NCI-H446 treated with DMSO at 0.1 percent for 48 hours (cell line): ENCODE measurements at places on chromosomes 2 and 18.
A peak's percentile ranks its signal among the peaks of the same experiment; 100 is the strongest.

DNA sequence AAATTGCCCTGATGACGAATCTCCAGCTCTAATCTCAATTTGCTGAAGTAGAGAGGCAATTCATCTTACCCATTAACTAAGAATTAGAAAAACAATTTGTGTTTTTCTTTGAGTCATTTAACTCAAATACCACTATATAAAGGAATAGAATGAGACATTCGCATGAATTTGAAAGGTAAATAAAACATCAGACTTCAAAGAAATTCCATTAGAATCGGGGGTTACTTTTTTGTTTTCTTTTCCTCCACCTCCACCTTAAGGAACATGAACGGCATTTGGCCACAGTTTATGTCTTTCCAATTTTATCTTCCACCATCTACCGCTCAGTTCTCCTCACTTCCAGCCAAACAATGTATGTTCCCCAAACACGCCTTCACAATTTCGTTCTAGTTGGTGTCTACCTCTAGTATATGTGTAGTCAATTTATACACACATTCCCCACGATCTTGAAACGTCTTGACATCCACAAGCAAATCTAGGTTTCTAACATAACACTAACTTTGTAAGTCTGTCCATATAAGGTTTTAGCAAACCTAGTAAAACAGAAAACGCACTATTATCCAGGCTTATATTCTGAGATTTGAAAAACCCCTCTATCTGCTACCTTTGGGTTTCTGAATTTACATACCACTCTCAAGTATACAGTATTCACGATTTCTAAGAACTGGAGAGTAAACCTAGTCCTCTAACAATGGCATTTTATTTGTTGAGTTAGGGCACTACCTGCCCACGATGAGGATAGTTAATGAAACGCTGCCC is 1.2 kb upstream of the SMCHD1 start:
- DNase-seq: no peak

DNA sequence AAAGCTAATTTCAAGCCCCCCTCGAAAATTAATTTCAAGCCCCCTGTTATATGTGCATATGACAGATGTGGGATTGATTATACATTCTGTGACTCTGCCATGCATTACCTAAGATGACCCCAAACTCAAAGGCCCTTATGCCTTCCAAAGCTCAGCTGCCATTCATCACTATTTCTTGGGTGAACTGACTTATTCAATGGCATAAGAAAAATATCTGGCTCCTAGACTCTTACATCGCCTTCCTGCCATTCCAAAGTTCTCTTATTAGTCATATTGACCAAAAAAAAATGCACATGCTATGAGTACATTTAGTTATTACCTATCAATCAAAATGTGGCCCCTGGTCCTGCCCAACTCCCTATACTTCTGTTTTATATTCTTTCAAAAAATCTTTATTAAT is 291.8 kb upstream of the CHAC2 start:
- no peak for DNase-seq

GRCh38 chr2:69766014-69766413 is 24.1 kb downstream of the ANXA4 start:
- no peak for DNase-seq

GRCh38 chr2:207387001-207387571 is 142.7 kb upstream of the CREB1 start:
- DNase-seq: no peak

DNA sequence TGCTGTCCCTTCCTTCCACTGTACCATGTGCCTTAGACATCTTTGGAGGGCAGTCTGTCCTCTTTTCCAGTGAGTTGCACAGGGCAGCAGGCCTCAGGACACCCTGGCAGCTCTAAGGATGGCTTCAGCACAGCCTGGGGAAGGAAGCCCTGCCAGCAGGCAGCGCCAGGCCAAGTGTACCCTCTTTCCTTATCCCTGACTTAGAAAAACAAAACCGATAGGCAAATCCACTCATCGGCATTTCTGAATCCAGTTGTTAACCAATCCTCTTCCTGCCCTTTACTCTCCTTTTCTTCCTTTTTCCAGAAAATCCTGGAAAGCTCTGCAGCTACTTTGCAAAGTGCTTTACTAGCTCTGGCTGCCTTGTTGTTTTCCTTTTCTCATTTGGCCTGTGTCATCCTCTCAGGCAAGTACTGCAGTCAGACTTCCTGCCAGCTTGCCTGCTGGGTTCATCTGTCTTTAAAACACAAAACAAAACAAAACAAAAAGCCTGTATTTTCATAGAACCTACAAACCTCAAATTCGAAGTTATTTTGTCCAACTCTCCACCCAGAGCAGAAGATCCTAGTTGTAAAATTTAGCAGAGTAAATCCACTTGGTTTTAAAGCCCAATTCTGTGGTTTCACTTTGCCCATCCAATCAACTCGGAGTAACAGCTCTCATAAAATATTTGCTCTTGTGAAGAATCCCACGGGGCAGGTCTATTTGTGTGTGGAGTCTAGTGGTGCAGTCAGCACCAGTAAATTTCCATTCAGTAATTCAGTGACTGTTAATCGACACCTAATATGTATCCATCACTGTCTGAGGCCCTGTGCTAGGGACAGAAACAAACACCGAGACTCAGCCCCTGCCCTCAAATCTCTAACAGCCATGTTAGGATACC is 45.2 kb downstream of the PCBP1 start:
- peak; percentile 77 for DNase-seq

GRCh38 chr18:63107931-63108330 is 211.6 kb downstream of the BCL2 start:
- no peak for DNase-seq

- peak; percentile 88 for DNase-seq
Observed at GRCh38 chr2:794554-795241, 117.5 kb upstream of the TMEM18 start.

- no peak for DNase-seq
Observed at GRCh38 chr2:68726608-68727367, 7.8 kb upstream of the ARHGAP25 start.

DNA sequence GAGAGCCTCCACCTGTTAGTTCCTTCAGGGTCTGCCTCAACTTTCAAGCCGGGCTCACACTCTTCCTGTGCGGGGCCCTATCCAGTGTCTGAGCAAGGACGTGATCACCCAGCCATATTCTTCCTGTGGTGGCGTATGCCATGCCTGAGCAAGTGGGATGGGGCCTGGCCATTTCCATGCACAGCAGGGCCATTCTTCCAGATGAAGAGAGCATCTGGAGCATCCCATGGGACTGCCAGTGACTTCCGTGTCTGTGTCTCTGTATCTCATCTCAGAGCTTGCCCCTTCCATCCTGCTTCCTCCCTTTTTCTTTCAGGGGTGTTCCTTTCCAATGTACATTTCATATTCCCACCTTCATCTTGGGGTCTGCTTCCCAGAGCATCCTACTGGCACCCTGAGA is 20.2 kb downstream of the SCG2 start:
- no peak for DNase-seq

GRCh38 chr18:75154259-75154658 is 54.7 kb downstream of the PTGR3 start:
- no peak for DNase-seq

- no peak for DNase-seq
Observed at GRCh38 chr2:233081232-233081730, 21.1 kb downstream of the INPP5D start.

- DNase-seq: no peak
Observed at GRCh38 chr2:13001408-13001807, 284.7 kb downstream of the TRIB2 start.

- DNase-seq: no peak
Observed at GRCh38 chr2:15868186-15868585, 72.2 kb upstream of the MYCN start.

DNA sequence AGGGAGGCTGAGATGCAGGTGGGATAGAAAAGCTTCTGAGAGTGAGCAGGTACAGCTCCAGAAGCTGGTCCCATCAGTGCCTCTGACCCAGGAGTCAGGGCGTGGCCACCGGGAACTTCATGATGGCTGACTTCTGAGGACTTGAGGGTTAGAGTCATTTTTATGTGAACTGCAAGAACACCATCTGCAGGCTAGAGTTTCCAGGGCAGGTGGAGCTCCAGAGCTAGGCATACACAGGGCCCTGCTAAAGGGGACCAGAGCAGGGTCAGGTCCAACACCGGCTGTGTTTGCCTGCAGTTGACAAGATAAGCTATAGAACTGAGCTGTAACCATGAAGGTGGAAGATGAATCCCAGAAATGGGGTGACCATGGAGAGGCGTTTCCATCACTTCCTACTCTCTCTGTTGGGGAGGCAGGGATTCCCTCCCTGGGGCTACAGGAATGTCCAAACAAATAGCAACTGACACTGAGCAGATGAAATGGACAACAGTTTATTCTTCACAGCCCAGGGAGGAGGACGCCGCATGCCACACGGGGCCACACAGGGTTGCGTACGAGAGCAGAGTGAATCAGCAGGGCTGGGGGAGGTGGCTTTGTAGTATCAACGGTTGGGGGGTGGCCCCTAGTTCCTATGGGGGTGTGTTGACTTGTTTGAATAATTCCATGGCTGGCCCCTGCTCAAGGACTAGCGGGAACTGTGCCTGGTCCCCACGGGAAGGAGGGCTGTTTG is 77.6 kb upstream of the ZNF516 start:
- DNase-seq: no peak

GRCh38 chr2:36394804-36395203 is 39.2 kb downstream of the CRIM1 start:
- peak; percentile 10 for DNase-seq

DNA sequence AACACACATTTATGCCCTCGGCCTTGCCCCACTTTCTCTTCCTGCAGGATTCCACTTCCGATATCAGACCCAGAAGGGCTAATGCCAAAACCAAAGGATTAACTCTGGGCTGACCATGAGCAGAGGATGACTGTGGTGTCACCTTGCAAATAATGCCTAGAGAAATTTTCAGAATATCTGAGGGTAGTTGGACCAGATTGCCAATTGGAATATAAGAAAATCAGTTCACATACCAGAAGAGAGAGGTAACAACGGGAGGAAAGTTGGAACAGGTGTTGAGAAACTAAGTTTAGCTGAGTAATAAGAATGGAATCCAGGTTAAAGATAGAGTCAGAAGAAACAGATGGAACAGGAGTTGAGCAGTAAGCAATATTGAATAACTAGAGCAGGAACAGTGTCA is 232.7 kb upstream of the UBE2E3 start:
- DNase-seq: no peak

DNA sequence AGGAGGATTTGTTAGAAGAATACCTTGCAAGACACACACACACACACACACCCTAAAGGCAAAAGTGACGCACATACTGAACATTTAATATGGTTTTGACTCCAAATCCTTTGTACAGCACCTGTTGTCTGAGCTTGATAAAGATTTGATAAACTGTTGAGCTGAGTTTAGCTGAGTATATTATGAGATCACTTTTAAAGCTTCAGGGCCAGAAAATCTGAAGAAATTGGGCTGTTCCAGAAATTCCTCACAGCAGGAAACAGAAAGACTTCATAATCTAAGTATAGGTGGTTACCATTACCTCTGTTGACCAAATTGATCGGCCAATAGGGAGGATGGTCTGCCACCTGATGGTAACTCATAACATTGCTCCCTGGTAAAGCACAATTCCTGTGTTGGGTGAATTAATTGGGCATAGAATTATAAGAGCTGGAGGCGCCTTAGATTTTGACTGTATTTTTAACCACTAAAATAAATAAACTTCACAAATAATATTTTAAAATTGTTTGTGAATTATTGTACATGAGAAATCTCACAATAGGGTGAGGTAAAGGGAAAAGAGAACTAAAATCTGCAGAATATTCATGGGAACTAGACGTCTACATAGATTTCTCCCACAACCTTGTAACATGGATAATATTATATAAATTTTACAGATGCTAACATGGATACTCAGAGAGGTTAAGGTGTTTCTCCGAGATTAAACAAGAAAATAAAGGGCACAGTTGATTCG is 21.8 kb upstream of the RPIA start:
- DNase-seq: peak; percentile 10

DNA sequence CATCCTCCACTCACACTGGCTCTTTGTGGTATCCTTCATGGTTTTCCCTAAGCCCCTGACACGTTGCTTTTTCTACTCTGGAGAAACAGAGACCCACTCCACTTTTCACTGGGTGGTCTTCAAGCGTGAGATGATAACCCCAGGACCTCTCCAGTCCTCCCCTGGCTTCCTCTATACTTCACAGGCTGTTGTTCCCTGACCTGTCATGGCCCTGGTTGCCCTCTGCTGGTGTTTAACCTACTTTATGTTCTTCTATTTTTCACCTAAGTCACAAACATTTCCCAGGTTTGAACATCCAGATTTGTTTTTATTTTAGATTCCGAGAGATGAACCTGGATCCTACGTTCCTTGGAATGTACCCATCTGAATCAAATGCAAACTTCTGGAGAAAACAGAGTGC is 84.5 kb downstream of the AOX1 start:
- DNase-seq: no peak

DNA sequence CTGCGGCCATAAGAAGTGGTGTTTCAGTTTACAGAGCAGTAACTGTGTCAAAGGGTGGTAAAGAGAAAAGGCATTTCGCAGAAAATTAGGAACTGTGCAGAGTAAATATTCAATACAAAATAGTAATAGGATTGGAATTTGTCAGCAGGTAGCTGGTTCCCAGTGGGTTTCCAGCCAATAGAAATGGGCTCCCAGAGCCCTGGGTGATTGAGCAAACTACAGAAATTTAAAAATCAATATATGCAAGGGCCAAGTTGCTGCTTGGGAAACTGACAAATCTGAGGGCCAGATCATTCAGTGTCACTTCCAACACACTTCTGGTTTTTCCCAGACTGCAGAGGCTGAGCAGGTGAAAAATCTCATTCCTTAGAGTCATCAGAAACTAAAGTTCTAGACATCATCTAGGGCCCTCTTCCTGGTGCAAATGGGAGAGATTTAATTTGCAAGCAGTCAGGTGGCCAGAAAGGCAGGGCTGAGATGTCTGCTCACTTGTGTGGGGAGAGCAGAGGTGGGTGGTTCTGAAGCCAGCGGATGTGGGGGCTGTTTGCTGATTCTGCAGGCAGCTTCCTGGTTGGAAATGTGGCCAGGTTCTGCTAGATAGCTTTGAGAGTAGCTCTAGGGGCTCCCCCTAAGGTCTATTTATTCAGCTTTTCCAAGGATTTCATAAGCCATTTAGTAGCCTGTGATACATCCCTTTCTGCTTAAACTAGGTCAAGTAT is 182.4 kb downstream of the NCK2 start:
- no peak for DNase-seq

- no peak for DNase-seq
Observed at GRCh38 chr2:108625186-108625827, 91.0 kb downstream of the LIMS1 start.

DNA sequence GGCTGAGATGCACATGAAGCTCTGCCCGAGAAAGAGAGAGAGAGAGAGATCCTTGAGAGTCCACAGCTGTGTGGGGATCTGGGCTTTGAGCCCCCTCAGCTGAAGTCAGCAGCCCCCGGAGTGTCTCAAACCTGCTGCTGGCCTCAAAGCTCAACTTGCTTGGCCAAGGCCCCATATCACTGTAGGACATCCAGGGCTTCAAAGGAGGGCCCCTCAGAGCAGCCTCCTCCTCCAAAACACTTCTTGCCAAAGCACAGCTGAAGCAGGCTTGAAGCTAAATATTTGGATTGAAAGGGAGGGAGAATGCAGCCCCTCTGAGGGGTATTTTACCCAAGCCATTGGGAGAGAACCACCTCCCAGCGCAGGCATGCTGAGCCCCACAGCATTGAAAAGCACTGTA is 357.6 kb downstream of the OSR1 start:
- DNase-seq: no peak

- DNase-seq: no peak
Observed at GRCh38 chr2:119702203-119702917, 23.4 kb downstream of the TMEM177 start.
